Lower lobe of right lung (tissue), 2 donors: ENCODE measurements at places on chromosomes 1 and 21. TPM values are rescaled to one million over a fixed set of nuclear protein-coding genes. Genes with fewer than 3 reads are reported as not detected.

DNA sequence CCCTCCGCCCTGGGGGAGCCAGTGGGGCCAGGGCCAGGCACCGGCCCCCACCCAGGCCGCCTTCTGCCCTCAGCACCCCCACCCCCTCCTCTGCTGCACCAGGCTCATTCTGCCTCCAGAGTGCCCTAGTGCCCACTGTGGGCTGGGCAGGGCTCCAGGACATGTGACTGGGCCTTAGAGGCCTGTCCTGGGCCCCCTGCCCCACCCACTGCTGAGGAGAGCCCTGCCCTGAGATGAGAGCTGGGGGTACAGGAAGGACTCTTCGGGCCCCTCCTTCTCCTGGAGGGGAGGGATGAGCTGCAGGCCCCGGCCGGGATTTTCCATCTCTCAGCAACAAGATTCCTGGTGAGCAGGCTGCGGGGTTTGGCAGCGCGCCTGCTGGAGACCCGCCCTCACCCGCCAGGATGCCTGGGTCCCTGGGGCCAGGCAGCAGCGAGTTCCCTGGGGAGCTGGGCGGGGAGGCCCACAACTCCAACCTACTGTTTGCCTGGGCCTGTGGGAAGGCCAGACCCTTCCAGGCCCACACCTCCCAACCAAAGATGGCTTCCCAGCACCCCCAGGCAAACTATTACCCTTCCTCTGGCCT lies 14.0 kb downstream of the AHDC1 start:
- DNase-seq: peak; percentile 66

DNA sequence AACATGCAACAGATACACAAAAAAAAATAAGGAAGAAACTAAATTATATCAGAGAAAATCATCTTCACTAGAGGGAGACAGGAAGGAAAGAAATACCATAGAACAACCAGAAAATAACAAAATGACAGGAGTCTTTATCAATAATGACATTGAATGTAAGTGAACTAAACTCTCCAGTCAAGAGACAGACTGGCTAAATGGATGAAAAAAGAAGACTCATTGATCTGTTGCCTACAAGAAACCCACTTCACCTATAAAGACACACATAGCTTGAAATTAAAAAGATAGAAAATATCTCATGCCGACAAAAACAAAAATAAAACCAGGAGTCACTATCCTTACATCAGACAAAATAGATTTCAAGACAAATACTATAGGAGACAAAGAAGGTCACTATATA lies 593.1 kb upstream of the USP24 start:
- DNase-seq: no peak

DNA sequence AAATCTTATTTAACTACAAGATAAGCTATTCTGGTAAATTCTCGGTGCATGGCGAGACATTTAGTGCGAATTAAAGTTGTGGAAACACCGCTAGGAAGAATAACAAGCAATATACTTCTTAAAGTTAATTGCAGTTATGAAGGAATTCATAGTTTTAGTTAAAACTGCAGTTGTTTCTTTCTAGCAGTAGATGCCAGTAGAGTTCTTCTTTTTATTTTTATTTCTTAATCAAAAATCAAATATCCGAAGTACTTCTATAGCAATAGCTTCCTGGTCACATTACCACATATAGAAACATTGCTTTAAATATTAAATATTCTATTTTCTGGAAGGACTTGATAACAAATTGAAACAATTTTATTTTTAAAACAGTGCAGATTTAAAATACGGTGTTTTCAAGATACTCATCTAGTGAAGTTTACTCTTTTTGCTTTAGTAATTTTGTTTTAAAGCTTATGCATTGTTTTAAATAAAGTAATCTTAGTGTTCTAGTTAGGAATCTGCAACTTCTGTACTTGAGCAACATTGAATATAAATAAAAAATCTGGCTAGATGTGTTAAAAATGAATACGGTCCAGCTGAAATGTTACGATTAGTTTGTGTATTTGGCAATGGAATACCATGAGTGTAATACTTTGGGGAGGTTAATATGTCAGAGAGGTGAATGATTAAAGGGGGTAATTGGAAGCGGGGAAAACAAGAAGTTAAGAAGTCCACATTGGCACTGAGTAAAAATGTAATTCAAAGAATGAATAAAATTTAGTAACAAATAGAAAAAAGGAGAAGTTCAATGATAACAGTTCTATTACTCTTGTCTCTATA lies 2.7 kb upstream of the PRKACB start:
- no peak for DNase-seq

- no peak for DNase-seq
These were observed 195.7 kb downstream of the FCRL5 start for GRCh38 chr1:157356601-157357000.

- no peak for DNase-seq
These were observed 33.6 kb downstream of the AHDC1 start for GRCh38 chr1:27570356-27570755.

DNA sequence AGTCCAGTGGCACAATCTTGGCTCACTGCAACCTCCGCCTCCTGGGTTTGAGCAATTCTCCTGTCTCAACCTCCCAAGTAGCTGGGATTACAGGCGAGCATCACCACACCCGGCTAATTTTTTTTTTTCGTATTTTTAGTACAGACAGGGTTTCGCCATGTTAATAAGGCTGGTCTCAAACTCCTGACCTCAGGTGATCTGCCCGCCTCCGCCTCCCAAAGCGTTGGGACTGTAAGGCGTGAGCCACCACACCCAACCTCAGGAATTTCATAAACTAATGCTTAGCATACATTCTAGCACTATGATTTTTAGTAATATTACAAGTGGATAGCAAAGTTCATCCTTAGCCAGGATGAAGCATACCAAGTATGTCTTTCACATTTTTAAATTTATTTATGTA lies 8.7 kb downstream of the DNAJC11 start:
- DNase-seq: no peak

- DNase-seq: no peak
These were observed 164.4 kb upstream of the DPT start for GRCh38 chr1:168893359-168893801.

DNA sequence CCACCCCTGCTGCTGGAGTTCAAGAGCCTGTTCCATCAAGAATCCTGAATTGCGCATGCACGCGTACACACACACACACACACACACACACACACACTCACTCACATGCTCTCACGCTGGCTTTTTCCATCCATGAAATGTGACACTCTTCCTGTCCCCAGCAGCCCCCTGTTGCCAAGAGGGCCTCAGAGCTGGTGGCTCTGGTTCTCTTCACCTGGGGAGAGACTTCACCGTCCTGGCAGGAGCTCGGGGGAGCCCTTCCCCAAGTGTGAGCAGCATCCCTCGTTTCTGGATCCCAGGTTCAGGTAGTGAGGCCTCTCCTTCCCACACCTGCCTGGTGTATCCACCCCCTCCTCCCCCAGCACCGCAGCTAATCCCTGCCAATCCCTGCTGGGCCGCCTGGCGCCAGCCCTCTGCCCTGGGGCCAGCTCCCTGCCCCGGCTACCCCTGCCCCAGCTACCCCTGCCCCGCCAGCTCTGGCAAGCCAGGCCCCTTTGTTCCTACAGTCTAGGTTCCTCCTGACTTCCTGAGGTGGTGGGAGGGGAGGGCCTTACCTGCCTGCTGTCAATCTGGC lies 9.9 kb downstream of the PLOD1 start:
- DNase-seq: no peak

DNA sequence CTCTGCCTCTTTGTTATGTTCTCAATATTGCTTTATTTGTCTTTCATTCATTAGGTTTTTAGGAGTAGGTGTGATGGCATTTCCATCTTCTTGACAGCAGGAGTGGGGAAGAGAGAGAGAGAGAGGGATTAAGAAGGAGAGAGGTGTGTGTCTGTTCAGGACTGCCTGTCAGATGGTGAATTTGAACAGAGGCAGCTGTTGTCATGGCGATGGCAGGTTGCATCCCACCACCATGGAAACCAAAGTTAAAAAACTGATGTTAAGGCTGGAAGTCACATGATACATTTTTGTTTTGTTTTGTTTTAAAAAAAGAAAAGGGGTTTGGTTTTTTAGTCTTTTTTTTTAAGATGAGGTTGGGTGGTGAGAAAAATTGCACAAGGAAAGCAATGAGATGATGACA lies 18.3 kb downstream of the CACNA1E start:
- DNase-seq: no peak

GRCh38 chr21:38282921-38283320 lies 26.1 kb downstream of the KCNJ15 start:
- DNase-seq: no peak

DNA sequence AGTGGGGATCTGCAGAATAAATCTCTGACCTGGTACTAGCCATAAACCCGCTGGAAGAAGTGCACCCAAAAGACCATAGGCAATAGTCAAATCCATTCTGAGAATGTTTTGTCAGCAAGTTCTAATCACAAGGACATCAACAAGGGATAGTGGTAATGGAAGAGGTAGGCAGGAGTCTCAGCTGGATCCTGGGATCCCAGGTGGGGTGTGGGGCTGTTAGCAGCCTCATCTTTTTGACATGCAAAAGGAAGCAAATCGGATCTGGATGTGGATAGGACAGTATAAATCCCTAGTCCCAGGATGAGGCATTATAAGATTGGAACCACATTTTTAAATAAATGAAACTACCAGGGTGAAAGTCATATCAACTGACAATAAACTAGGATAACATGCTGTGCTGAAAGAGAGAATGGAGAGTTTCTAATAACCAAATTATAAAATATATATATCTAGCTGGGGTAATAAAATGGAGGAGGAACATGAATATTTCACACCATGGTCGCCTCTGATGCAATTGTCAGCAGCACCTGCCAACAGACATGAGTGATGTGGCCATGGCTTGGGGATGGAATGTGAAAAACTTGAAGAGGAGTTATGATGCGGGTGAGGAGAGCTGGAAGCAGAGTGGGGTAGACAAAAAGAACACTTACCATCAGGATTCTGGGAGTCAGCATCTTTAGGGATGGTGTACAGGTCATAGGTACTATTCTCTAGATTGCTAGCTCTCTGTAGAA lies 23.7 kb upstream of the PEX19 start:
- no peak for DNase-seq

GRCh38 chr1:60847855-60848582 lies 234.3 kb upstream of the NFIA start:
- no peak for DNase-seq

DNA sequence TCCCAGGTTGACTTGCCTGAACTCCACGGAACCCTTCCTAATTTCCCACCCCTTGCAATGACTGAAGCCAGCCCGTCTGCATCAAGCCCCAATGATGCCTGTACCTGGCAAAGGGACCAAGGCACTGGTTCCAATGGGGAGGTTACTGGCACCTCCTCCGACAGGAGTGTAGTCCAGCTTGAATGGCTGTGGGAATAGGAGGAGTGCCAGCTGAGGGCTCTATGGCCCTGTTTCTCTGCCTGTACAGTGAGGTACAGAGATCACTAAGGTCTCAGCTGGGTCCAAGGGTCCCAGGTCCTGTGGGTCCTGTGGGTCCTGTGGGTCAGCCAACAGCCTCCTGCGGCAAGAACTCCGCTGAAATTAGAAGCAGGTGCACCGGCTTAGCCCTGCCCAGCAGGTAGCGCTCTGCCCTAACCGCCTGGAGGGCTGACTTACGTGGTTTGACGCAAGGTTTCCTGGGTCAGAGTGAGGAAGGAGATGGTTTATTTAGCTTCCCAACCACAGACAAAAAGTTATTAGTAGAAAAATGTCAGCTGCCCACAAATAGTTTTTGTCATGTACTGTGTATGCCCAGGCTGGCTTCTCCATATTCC lies 9.9 kb upstream of the SPRR4 start:
- no peak for DNase-seq

GRCh38 chr21:38310646-38311485 lies 54.1 kb downstream of the KCNJ15 start:
- DNase-seq: no peak

DNA sequence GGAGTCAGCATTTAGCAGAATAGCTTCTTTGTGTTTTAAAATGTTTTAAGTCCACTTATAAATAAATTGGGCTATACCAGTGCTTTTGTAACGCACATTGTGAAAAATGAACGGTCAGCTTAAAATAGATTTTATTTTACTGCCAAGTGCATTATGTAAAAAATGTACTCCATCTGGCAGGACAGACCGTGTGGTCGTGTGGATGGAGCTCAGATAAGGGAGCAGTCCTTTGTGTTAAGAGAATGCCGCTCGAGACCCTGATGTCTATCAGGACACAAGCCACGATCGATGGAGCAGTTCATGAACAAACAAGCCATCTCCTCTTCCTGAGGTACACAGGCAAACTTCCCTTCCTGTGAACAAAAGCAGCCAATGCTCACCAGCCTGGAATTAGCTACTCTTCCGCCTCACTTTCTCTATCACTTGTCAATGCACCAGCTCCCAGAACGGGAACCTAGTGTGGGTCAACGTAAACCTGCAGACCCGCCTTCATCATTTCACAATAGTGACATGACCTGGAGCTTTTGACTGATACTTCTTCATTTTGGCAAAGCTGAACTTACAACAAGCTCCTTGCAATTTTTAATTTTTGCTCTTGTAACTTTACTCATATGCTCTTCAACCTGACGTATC lies 243.5 kb downstream of the TGFB2 start:
- no peak for DNase-seq

DNA sequence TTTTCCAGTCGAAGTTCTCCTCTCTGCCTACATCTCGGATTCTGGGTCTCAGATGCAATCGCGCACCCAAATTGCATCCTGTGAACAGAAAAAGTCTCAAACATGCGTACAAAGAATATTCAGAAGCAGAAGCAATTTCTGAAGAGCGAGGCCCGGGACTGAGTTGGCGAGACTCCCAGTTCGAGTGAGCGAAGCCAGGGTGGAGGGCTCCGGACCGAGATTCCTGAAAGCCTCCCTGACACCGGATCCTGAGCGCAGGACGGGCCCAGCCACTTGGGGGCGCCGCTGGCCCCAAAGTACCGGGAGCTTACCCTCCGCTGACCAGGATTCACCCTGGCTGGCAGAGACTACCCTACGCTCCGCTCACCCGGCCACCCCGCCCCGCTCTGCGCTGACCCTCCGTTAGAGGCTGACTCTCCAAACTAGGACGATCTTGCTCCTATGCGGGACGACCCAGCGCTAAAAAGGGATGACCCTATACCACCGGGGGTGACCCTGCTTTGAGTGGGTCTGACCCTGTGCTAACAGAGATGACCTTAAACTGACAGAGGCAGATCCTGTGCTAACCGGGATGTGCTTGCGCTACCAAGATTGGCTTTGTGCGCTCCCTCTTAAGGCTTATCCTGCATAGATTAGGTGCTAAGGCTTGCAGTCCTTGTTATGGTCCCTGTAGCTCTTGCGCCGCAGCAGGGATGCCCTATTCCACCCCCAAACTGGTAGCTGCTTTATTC lies 12.1 kb downstream of the FOXD2 start:
- peak; percentile 67 for DNase-seq

The BCAN gene
- total RNA-seq: not detected

The CFAP141 gene
- total RNA-seq: 2.8 TPM

The NCF2 gene
- 211 TPM for total RNA-seq

The TGFB2 gene
- 10.2 TPM for total RNA-seq

The ERG gene
- 38.0 TPM for total RNA-seq

The DMBX1 gene
- not detected for total RNA-seq

The PGLYRP4 gene
- total RNA-seq: 0.30 TPM

The PADI1 gene
- total RNA-seq: not detected
